Endothelial cell of umbilical vein (primary cell): ENCODE measurements at places on chromosomes 7 and 10. TPM values are rescaled to one million over a fixed set of nuclear protein-coding genes. Genes with fewer than 3 reads are reported as not detected.

DNA sequence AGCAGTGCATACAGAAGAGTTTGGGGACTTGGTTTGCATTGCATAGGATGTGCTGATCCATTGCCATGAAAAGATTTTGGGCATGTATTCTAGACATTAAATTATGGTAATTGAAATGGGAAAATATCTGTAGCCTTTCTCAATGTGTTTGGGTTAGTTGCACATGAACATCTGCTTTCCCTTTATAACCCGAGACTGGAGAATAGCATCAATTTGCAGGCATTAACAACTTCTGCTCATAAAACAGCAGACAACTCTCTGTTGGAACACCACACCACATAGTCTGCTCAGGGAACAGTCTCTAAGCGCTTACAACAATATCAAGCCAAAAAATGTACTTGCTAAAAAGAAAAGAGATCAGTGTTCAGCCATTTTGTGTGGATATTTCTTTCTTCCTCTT is 1391.1 kb upstream of the LRRTM3 start:
- DNase-seq = no peak

DNA sequence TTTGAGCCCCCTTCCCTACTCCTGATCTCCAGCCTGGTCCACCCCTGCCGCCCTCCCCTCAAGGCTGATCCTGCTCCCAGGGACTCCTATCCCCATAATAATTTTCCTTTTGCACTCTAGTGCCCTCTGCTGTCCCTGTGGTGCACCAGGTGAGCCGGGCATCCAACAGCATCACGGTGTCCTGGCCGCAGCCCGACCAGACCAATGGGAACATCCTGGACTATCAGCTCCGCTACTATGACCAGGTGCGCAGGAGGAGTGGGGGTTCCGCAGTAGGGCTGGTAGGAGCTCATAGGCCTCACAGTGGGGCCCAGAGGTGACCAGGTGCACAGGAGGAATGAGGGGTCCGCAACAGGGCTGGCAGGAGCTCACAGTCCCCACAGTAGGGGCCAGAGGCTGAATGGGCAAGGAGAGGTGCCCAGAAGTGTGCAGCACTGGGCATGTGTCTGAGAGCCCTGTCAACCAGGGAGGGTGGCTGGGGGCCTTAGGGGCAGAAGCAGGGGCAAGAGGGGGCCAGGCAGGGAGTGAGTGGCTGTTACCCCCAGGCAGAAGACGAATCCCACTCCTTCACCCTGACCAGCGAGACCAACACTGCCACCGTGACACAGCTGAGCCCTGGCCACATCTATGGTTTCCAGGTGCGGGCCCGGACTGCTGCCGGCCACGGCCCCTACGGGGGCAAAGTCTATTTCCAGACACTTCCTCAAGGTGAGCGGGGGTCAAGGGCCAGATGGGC is 11.7 kb downstream of the EPHB6 start:
- peak; percentile 29 for DNase-seq

DNA sequence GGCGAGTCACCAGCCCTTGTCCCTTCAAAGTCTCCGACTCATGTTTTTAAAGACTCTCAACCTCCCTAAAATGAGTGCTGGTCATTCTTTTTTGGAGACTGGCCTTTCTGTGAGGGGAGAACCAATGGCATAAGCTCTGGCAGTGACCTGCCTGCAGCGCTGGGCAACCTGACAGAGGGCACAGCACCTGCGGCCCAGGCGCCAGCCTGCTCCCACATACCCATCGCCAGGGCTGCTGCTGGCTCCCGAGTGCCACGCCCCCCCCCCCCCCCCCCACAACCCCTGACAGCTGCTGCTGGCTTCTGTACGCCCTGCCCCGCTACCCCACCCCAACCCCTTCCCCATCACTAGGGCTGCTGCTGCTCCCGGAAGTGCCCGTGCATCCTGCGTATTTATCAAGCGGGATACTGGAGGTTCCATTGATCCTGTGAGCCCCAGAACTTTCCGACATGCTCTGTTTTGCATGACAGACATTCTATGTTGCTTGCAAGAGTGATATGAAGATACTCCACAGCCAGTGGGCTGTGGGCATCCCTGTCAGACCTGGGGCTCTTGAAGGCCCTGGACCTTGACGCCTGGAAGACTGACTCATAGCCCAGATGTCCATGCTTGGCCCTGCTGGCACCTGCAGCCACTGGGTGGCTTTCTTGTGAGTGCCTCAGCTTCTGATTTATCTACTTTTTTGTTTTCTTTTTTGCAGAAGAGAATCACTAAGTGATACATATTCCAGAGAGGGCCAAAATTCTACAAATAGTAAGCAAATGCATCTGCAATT is 243.9 kb downstream of the ZMYND11 start:
- DNase-seq = no peak

DNA sequence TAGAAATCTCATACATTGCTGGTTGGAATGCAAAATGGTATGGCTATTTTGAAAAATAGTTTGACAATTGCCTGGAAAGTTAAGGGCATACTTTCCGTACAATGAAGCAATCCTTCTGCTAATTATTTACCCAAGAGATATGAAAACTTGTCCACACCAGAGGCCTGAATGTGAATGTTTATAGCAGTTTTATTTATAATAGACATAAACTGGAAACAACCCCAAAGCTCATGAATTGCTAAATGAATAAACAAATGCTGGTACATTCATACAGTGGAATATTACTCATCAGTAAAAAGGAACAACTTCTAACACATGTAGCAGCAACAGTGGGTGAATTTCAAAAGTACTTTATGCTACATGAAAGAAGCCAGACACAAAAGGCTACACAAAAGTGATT is 42.7 kb downstream of the MMRN2 start:
- no peak for DNase-seq

GRCh38 chr10:46545861-46546590 is 10.4 kb downstream of the GPRIN2 start:
- no peak for DNase-seq

- no peak for DNase-seq
Measured at GRCh38 chr10:17316488-17317170, 88.6 kb downstream of the VIM start.

DNA sequence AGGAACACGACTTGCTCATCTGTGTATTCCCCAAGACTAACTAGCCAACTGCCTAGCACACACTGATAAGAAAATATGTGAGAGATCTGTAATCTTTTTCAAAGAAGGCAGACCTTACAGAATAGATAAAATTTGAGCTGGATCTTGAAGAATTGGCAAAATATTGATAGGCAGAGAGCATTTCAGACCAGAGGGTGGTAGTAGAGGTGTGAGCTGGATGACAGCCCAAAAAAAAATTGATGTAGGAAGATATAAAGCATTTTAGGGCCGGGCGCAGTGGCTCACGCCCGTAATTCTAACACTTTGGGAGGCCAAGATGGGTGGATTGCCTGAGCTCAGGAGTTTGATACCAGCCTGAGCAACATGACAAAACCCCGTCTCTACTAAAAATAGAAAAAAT is 1.2 kb upstream of the ZNF746 start:
- no peak for DNase-seq

GRCh38 chr10:131774681-131775085 is 126.1 kb upstream of the PPP2R2D start:
- no peak for DNase-seq

- no peak for DNase-seq
Measured at GRCh38 chr7:85061456-85061855, 125.4 kb downstream of the SEMA3D start.

DNA sequence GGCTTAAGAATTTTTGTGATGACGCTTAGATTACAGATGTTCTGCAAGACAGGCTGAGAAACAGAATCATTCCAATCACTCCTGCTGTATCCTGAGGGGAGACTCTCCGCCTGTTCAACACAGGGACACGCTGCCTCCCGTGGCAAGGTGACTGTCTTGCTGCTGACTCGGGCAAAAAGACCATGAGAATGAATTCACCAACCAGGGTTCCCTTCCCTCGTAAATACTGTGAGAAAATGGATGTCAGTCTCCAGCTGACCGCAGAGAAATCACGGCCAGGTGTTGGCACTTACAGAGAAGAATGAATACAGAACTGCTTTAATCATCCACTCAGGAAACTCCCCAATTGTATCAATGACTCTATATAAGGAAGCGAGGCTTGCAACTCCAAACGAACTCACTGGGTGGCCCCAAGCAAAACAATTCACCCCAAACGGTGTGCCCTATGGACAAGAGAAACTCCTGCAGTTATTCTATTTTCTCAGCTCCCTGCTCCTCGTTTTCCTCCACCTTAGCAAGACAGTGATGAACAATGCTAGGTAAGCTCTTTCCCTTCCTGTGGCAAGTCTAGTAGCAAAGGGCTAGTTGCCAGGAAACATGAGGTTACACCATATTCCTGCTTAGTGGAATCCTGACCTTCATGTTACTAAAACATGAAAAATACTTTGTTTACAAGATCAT is 22.8 kb downstream of the GNA12 start:
- DNase-seq = peak; percentile 67

GRCh38 chr7:46566097-46566774 is 645.2 kb upstream of the IGFBP3 start:
- DNase-seq = no peak

GRCh38 chr10:86709396-86710185 is 41.3 kb downstream of the LDB3 start:
- no peak for DNase-seq

DNA sequence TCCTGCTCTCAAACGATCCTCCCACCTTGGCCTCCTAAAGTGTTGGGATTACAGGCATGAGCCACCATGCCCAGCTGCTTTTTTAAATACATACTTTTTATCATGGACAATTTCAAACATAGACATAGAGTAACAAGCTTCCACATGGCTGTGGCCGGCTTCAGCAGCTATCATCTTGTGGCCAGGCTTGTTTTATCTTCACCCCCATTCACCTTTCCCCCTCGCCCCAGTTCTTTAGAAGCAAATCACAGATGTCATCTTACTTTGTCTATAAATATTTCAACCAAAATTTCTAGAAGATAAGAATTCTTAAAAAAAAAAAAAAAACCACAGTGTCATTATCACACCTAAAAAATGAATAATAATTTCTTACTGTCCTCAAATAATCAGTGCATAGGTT is 5.9 kb downstream of the FOXK1 start:
- no peak for DNase-seq

GRCh38 chr10:17561111-17561510 is 56.1 kb downstream of the HACD1 start:
- no peak for DNase-seq

- DNase-seq = no peak
Measured at GRCh38 chr10:91983416-91983815, 59.8 kb downstream of the BTAF1 start.

GRCh38 chr10:105189463-105189800 is 548.3 kb downstream of the SORCS3 start:
- DNase-seq = no peak

DNA sequence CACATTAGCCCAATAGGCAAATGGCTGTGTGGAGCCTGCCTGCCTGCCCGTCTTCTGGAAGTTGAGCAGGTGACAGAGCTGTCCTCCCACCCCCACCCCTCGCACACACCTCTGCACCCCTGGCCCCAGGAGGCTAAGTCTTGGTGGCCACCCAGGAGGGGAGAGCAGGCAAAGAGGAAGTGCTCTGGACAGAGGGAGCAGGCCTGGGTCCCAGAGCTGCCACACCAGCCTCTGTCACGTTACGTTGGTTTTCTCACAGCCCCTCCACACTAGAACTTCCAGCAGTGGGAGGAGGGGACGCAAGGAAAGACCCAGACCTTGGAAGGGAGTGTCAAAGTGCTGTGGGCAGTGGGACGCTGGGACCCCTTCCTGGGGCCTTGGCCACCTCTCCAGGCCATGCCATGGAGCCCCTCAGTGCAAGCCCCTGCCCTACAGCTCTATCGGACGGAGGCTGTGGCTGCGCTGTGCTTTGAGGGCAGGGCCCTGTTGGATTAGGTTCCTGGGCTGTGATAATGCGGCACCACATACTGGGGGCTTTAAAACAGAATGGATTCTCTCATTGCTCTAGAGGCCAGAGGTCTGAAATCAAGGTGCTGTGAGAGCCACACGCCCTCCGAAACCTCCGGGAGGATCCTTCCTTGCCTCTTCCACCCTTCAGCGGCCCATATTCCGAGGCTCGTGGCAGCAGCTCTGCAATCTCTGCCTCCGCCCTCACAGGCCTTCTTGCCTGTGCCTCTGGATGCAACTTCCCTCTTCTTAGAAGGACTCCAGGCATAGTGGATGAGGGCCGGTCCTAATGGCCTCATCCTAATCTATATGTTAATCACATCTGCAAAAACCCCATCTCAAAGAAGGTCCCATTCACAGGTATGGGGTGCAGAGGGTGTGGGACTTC is 9.9 kb downstream of the PRKAG2 start:
- no peak for DNase-seq

DNA sequence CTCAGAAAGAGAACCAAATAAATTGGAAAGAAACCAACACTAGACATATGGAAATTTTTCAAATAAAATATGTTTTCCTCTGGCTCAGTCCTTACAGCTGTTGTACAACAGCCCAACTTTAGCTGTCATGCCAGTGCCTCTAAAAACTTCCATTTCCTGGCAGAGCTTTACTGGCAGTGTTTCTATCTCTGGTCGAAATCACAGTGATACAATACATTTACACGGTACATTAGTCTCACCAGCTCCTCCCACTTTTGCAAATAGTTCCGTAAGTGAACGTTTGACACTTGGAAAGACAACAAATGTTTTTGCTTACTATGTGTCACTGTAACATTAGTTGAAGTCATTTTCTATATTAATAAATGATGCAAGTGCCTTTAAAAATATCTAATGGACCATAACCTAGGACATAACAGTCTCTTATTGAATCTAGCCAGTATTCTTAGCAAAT is 29.8 kb downstream of the BCAP29 start:
- peak; percentile 79 for DNase-seq

GRCh38 chr7:75884476-75884875 is 5.6 kb downstream of the RHBDD2 start:
- no peak for DNase-seq

- no peak for DNase-seq
Measured at GRCh38 chr7:4241791-4242190, 440.3 kb upstream of the FOXK1 start.

DNA sequence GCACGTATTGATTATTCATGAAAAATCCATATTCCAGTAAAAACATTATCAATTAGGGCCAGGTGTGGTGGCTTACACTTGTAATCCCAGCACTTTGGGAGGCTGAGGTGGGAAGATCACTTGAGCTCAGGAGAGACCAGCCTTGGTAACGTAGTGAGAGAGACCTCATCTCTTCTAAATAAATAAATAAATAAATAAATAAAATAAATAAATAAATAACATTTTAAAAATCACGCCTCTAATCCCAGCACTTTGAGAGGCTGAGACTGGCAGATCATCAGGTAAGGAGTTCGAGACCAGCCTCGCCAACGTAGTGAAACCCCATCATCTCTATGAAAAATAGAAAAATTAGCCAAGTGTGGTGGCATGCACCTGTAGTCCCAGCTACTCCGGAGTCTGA is 32.1 kb downstream of the NRBF2 start:
- no peak for DNase-seq

GRCh38 chr7:31110331-31111108 is 58.4 kb downstream of the ADCYAP1R1 start:
- no peak for DNase-seq

GRCh38 chr7:17140406-17140805 is 158.0 kb upstream of the AHR start:
- no peak for DNase-seq

The GNGT1 gene
- not detected in 2 replicates for polyA plus RNA-seq

The ICA1 gene
- 13.9 and 19.0 TPM in 2 replicates for polyA plus RNA-seq

The PPP1R9A gene
- 0.32 and 0.50 TPM in 2 replicates for polyA plus RNA-seq

The LIPJ gene
- not detected in 2 replicates for polyA plus RNA-seq

The STAG3 gene
- polyA plus RNA-seq = 0.29 and 0.40 TPM in 2 replicates

The PTPRN2 gene
- 0.78 and 0.88 TPM in 2 replicates for polyA plus RNA-seq

The SFTPA2 gene
- polyA plus RNA-seq = not detected in 2 replicates

The PTPRZ1 gene
- polyA plus RNA-seq = 0.07 and 0.11 TPM in 2 replicates

The RNLS gene
- polyA plus RNA-seq = 3.5 and 4.6 TPM in 2 replicates
